ENCODE measurements at places on chromosomes 2 and 18.
A peak's percentile ranks its signal among the peaks of the same experiment; 100 is the strongest.

DNA sequence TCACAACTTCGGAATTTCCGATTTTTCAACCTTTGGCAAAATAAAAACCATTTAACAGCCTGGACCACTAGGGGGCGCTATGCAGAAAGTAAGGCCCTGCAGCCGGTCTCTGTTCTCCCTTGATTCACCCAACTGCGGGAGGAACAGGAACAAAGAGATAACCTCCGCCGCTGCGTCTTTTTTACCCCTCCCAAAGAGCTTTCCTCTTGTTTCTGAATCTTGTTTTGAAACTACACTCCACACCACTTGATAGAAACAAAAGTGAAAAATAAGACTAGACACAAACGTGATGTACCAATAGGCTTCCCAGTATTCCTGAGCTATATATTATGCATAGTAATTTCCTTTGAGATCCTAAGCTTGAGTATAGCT, 231.2 kb downstream of the MYO3B start:
- DNase-seq, result peak; percentile 32

GRCh38 chr2:84373391-84373790, 85.7 kb downstream of the SUCLG1 start:
- no peak for DNase-seq

DNA sequence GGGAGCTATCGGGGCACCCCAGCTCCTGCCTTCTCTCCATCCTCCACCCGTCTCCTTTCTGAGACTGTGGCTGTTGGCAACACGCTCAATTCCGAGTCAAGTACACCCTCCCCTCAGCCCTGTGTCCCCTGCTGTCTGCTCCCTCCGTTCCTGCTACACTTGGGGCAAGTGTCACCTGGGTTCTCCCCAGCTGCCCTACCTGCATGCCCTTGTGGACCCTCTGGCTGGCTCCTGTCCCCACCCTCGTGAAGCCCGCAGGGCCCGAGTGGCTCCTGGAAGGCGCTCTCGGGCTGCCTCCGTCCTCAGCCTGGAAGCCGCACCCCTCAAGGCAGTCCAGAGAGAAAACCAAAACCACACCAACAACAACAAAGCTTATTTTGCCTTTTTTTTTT, 33.9 kb downstream of the PDIA6 start:
- DNase-seq, result no peak

DNA sequence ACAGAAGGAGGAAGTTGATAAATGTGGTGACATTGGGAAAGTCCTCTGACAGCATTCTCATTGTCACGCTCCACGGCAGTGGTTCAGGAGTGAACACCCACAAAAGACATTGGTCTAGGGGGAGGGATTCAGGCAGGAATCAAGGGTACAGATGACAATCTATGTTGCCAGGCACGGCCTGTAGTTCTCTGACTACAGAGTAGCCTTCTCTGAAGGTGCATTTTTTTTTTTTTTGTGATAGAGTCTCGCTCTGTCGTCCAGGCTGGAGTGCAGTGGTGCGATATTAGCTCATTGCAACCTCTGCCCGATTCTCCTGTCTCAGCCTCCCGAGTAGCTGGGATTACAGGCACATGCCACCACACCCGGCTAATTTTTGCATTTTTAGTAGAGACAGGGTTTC, 7.4 kb upstream of the MOB1A start:
- no peak for DNase-seq

- DNase-seq, result no peak
These were observed 1.5 kb downstream of the MBD5 start for GRCh38 chr2:148022351-148022750.

GRCh38 chr2:207227062-207227748, 61.5 kb upstream of the KLF7 start:
- no peak for DNase-seq

GRCh38 chr2:15846626-15847025, 93.7 kb upstream of the MYCN start:
- DNase-seq, result no peak

DNA sequence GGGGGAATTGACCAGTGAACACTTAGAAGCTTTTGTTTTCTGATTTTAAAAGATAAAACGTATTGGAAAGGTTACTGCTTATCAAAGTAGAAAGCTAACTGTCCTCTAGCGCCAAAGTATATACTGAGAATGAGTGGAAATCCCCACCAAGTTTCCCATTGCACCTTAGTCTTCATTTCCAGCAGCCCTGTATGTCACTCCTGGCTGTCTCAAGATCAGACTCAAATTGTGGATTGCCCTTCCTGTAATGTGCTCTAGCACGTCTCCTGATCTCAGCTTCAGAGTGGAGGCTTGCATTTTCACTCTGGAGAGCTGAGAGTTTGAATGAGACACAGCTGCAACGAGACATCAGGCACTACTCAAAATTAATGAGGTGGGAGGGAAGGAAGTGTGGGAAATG, 26.6 kb downstream of the MFF start:
- no peak for DNase-seq

DNA sequence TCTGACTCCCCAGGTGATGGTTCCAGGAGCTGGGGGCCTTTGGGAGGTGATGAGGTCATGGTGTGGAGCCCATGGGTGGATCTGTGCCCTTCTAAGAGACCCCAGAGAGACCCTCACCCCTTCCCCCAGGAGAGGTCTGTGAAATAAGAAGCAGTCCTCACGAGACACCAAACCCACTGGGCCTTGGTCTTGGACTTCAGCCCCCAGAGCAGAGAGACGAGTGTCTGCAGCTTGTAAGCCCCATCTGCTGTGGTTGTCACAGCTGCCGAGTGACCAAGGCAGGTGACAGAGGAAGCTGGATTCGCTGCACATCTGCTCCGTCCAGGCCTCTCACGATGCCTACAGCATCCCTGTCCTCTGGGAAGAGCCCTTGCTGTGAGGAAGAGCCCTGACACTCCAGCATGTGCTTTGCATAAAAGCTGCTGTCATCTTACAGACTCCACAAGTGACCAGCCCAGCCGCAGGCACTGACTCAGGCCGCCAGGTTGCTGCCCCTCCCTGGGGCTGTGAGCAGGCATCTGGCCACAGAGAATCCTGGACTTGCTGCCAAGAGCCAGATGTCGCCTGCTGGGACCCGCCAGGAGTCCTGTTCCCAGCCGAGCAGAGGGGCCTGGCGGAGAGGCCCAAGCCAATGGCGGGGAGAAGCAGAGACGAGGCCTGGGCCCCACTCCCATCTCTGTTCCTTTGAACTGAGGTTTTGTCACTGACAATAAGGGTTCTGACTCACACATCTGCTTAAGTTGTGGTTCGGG, 150.8 kb downstream of the PXDN start:
- peak; percentile 77 for DNase-seq

GRCh38 chr2:216349366-216349765, 22.9 kb downstream of the MARCHF4 start:
- DNase-seq, result no peak

- DNase-seq, result no peak
These were observed 84.0 kb downstream of the BCL2L11 start for GRCh38 chr2:111204706-111205105.

GRCh38 chr2:138061961-138062360, 97.7 kb downstream of the HNMT start:
- no peak for DNase-seq

GRCh38 chr18:40769786-40770185, 1185.2 kb upstream of the PIK3C3 start:
- DNase-seq, result no peak

GRCh38 chr2:72883356-72883962, 3.7 kb upstream of the SPR start:
- DNase-seq, result no peak

GRCh38 chr2:79511320-79511951, 1.4 kb upstream of the CTNNA2 start:
- peak; percentile 30 for DNase-seq
